ENCODE measurements at places on chromosomes 3 and 15. TPM values are rescaled to one million over a fixed set of nuclear protein-coding genes. Genes with fewer than 3 reads are reported as not detected.

GRCh38 chr15:36814708-36815107 is 235.3 kb downstream of the CDIN1 start:
- no peak for DNase-seq

GRCh38 chr3:171825222-171825828 is 15.0 kb upstream of the PLD1 start:
- no peak for DNase-seq

GRCh38 chr3:41522612-41523011 is 323.3 kb downstream of the CTNNB1 start:
- DNase-seq, result no peak

GRCh38 chr15:36879568-36880222 is 220.7 kb downstream of the MEIS2 start:
- DNase-seq, result no peak

DNA sequence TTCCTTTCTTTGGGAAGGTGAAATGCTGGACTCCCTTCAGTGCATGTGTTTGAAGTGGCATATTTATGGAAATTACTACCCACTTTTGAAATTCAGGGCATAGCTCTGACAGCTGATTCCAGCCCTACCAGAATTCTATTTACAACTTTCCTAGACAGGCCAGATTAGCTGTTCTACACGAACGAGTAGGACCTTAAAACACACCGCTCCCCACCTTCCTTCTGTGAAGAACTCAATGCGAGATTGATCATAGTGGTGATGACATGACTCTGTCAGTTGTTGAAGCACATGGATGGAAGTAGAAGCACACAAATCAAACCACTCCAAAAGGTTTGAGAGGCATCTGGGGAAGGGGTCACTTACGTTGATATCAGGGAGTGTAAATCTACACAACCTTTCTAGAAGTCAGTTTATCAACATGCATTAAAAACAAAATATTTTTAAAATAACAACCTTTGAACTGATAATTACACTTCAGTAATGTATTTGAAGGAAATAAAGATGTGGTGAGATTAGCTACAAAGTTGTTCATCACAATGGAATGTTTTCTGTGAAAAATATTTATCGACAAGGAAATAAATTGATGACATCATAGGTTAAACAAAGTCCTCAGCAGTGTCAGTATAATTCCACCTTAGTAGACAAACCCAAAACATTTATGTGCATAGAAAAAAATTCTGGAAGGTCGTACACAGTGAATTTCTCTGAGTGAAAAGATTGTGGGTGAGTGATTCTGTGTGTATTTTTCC is 29.8 kb downstream of the RARB start:
- DNase-seq, result peak; percentile 40

GRCh38 chr15:38217788-38218609 is 34.6 kb upstream of the SPRED1 start:
- DNase-seq, result no peak

DNA sequence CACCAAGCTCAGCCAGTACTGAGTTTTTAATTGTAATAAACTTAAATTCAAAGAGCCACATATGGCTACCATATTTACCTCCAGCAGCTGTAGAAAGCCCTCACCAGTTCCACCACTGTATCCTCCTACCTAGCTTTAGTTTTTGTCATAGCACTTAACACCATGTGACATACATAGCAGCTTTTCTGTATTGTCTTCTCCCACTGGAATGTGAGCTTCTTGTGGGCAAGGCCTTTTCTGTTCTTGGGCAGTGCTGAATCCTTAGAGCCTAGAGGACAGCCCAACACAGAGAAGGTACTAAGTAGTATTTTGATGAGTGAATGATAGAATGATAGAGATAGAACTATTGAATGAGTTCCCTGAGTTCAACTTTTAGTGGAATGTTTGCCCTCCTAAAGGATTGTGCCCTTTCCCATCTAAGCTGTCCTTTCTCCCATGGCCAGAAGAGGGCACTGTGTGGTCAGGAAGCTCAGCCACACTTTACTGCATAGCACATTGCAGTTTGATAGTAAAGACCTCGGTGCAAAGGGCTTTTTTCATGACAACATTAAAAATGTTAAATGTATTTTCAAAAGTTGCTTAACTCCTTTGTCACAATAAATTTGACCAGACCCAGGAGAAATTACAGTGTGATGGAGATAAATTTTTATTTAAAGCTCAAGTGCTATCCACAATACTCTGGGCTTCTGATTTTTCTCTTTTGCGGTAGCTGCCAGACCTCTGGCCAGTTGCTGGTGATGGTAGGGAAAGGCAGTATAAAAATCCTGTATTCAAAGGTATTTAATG is 115.8 kb downstream of the GHSR start:
- no peak for DNase-seq

DNA sequence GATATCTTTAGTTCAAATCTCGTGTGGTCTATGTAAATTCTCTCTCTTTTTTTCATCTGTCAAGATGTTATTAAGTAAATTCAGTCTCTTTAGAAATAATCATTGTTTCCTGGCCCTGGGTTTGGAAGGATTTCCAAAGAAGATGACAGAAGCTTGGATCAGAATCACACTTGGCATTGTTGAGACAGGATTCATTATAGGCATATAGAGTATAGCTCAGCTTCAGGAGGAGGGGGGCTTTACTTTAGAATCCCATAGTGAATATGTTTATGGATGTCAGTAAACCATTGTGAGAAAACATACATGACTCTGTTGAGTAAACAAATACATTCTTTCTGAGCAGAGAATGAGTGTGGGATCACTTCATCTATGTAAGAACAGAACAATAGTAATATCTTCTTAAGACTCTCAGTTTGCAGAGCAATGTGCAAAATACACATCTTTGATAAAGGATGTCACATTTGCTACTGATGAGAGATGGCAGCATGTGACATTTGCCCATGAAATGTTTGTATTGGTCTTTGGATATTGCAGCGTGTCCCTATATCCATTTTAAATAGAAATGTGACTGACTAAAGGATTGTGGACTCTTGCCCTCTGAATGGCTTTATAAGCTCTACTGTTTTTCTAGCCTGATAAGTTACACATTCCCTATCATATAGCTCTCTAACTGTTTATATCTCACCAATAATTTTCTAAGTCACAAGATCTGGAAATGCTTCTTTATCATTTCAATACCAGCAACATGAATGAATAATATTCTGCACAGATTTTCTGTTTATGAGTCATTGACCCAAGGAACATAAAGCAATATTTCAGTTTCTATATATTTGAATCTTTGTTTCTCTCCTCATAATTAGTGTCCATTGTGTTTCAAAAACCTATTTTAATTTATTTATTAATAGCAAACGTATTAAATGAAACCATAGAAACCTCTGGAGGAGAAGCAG is 95.6 kb upstream of the THRB start:
- DNase-seq, result no peak

GRCh38 chr3:65170390-65171042 is 482.7 kb upstream of the ADAMTS9 start:
- DNase-seq, result peak; percentile 33

GRCh38 chr15:60074181-60074885 is 70.2 kb downstream of the FOXB1 start:
- DNase-seq, result no peak

- DNase-seq, result no peak
These were observed 612.8 kb downstream of the MAGI1 start for GRCh38 chr3:65425880-65426279.

- no peak for DNase-seq
These were observed 154.3 kb downstream of the GOLIM4 start for GRCh38 chr3:167941234-167941995.

GRCh38 chr15:74955796-74956647 is 550 bp downstream of the RPP25 start:
- DNase-seq, result no peak

DNA sequence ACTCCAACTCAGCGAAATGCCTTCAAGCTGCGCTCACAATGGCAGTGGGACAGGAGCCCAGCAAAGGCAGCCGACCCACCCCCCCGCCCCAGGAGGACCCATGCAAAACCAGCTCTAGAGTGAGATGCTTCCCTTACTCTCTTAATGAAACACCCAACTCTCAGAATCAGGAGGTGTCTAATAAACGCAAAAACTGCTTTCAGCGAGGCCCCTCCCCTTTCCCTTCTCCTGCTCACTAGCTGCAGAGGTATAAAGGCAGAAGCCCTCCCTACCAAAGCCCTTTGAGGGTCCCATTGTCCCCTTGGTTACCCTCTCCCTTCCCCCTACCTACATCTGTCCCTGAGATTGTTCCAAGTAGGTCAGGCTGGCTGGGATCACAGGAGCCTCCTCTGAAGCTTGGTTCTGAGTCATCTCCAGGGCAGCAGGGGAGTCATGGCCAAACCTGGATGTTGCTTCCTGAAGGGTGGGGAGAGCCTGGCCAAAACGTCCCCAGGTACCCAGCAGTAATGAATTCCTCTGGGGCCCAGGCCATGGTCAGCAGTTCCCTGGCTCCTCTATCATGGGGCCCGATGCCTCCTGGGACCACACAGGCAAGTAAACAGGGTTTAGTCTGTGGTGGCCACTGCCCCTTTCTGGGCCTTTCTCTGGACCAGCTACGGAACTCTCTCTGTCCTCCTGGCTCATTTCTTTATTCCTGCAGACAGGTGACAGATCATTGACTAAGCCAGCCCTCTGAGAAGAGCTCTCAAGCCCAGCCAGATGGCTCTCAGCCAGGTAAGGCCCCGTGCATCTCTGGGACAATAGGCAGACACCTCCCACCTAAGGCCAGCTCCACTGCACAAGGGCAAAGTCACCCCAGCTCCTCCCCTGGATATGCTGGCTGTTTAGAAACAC is 8.6 kb downstream of the KLHL25 start:
- no peak for DNase-seq

DNA sequence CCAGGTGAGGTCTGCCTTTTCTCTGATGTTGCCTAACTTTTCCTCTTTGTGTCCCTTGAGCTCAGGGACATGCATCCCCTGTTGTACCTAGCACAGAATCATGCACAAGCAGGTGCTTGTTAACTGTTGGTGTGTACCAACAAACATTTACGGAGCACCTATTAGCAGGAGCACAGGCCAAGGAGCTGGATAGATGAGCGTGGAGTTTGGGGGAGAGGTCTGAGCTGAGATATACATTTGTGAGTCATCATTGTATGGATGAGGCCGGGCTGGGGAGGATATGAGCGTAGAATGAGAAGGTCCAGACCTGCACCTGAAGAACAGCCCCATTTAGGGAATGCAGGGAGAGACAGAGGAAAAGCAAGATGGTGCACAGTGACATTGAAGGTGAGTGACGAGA is 53.4 kb downstream of the SMAD3 start:
- DNase-seq, result no peak

- no peak for DNase-seq
These were observed 31.6 kb downstream of the MLH1 start for GRCh38 chr3:37024820-37025405.

GRCh38 chr15:51649659-51650521 is 27.3 kb upstream of the DMXL2 start:
- peak; percentile 17 for DNase-seq

DNA sequence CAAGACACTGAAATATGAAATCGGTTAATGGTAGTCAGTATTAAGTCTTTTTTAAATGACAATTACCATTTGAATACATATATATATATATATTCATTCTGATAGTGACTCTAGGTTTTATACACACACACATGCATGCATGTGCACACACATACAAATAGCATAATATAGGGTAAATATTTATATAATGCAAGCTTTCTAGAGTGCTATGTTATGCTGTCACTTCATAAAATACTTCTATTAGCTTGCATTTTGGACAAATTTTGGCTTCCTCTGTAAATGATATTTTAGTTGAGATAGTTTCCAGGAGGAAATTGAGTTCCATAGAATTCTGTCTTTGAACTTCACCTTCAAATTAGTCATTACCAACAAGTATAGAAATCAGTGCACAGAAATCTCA is 89.9 kb upstream of the EPHA3 start:
- no peak for DNase-seq

DNA sequence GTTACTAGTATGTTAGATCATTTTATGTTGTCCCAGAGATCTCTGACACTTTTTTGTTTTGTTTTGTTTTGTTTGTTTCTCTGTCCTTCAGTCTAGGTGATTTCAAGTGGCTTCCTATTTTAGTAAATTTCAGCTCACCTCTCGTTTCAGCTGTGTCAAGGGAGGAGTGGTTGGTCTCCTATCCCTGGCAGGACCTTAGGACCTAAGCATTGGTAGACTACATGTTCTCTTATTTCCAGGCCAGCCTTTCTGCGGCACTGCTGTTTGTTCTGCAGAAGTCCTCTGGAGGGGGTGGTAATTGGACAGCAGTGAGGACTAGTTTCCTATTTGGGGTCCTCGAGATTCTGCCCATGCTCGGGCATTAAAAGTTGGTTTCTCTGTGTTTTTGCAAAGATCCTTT is 31.8 kb downstream of the MGA start:
- no peak for DNase-seq

- DNase-seq, result no peak
These were observed 126.1 kb downstream of the CADPS start for GRCh38 chr3:62749130-62749529.

DNA sequence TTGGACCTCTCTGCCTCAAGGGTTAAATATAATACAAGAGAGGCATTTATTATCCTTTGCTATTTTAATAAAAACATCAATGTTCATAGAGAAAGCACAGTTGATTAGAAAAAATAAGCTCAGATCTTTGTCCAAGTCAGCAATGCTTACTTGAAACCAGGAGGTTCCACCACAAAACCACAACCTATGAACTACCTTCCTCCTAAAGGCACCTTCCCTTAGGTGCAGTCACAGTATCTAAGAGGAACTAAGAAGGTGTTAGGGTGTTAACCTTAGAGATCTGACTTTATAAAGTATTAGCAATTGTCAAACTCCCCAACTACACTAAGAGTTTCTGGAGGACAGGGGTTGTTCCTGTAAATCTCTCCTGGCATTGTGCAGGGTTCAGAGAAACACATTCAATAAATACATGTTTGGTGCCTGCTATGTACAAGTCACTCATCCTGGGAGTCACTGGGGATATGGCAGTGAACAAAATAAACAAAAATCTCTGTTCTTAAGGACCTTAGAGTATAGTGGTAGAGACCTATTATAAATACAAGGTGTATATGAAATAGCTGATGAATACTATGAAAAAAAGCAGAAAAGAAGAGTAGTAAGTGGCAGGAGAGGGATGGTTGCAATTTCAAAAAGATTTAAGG is 208.6 kb downstream of the NFKBIZ start:
- DNase-seq, result no peak

Gene AHSG
- not detected for total RNA-seq

Gene OR5K2
- not detected for total RNA-seq

Gene RBPMS2
- not detected for total RNA-seq

Gene CIDEC
- total RNA-seq, result not detected

Gene GOLGA6B
- not detected for total RNA-seq

Gene SEMA5B
- total RNA-seq, result not detected

Gene LSAMP
- not detected for total RNA-seq

Gene TPRG1
- 0.13 TPM for total RNA-seq

Gene USP8
- total RNA-seq, result 43.2 TPM

Gene PRSS50
- total RNA-seq, result not detected

Gene FEZF2
- not detected for total RNA-seq

Gene CPN2
- total RNA-seq, result not detected

Gene C3orf80
- total RNA-seq, result 0.04 TPM

Gene AGBL1
- total RNA-seq, result not detected

Gene MYH15
- 0.26 TPM for total RNA-seq

Gene MGLL
- 92.3 TPM for total RNA-seq

Gene ITIH1
- total RNA-seq, result not detected

Gene PAK6
- total RNA-seq, result not detected

Gene SKOR1
- total RNA-seq, result 0.07 TPM

Gene SHF
- total RNA-seq, result 1.9 TPM

All from pulmonary artery endothelial cell (primary cell).